ENCODE measurements at places on chromosomes 1 and 21.

- DNase-seq, result no peak
These were observed 10.5 kb downstream of the PLCH2 start for GRCh38 chr1:2486558-2486957.

DNA sequence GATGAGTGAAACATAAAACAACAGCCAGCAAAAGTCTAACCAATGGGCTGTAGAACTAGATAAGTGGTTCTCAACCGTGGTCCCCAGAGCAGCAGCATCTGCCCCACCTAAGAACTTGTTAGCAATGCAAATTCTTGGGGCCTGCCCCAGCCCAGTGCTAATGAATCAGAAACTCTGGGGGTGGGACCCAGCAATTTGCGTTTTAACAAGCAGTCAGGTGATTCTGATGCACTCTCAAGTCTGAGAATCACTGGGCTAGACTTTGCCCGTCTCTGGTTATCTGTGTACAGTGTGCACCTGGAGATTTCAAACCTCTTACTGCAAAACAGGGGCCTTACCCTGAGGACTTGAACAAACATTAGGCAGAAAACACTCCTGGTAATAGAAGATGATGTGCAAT is 66.5 kb downstream of the PLXNA2 start:
- DNase-seq, result no peak

DNA sequence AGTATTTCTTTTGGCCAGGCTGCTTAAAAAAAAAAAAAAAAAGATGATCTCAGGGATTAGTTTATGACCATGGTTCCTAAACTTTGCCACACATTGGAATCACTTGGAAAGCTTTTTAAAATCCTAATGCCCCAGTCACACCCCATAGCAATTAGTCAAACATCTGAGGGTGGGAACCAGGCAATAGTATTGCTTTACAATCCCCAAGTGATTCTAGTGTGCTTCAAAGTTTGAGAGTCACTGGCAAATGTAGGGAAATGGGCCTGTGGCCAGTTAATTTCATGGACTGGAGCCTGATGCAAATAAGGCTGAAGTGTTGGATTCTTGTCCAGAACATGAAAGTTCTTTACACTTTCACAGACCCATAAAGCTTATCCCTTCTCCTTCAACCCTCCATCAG is 374.6 kb upstream of the ESRRG start:
- no peak for DNase-seq

GRCh38 chr1:56424744-56425493 is 154.4 kb downstream of the PLPP3 start:
- DNase-seq, result peak; percentile 92

DNA sequence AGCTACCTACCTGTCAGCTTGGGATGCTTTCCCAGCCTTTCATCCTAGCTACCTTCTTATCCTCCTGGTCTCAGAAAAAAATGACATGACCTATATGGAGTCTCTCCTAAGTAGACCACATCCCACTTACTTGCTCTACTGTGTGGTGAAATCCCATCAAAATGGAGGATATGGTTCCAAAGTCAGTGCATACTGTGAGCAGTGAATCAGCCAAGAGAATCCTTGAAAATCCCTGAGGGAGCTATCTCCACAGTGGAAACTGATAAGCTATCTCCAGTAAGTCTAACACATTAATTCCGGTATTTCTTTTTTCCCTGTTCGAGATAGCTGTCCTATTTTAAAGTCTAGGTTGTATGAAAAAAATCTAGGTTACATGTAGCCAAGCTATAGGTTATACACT is 189.7 kb downstream of the FGGY start:
- DNase-seq, result no peak

- DNase-seq, result no peak
These were observed 52.9 kb downstream of the MATN1 start for GRCh38 chr1:30670240-30671060.

DNA sequence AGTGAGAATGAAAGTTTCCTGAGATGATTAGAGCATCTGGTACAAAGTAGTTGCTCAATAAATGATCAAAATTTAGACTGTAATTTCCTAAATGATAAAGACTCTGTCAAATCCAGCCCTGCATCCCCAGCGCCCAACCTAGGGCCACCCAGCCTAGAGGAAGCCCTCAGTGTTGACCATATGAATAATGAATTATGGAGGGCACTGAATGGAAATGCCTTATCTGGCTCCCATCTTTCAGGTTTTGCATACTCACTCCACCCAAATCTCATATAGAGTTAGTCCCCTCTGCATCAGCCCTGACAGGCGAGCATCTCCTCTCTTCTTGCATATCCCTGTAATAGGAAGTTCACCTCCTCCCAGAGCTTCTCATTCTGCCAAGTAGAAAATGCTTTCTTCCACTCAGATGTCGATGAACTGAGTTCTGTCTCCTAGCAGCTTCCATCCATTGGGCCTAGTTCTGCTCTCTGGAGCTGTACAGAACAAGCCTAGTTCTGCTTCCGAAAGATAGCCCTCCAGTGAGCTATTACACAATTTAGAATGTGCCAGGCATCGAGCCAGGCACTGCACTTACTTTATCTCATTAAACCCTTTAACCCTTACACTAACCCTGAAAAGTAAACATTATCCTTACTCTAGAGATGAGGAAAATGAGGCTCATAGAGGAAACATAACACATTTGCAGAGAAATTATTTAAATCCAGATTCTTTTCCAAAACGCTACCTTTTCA is 20.9 kb downstream of the COA7 start:
- DNase-seq, result no peak

DNA sequence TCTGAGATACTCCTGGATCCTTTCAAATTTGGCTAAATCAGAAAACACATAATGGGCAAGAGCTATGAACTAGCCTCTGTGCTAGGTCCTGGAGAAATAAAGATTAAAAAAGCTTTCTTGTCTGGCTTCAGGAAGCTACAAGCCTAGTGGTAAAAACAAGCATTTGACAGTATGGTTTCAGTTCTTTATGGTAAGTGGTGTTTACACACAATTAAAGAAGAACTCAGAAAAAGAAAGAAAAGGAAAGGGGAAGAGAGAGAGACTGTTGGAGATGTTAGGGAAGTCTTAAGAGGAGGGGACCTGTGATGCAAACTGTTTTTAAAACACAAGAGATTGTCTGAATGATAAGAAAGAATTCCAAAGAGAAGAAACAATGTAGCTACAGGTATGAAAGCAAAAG is 1.8 kb downstream of the OR10J1 start:
- DNase-seq, result peak; percentile 42

GRCh38 chr1:86708920-86709319 is 4.5 kb downstream of the SH3GLB1 start:
- DNase-seq, result no peak

- DNase-seq, result peak; percentile 49
These were observed 48.6 kb upstream of the TMEM125 start for GRCh38 chr1:43220905-43221778.

DNA sequence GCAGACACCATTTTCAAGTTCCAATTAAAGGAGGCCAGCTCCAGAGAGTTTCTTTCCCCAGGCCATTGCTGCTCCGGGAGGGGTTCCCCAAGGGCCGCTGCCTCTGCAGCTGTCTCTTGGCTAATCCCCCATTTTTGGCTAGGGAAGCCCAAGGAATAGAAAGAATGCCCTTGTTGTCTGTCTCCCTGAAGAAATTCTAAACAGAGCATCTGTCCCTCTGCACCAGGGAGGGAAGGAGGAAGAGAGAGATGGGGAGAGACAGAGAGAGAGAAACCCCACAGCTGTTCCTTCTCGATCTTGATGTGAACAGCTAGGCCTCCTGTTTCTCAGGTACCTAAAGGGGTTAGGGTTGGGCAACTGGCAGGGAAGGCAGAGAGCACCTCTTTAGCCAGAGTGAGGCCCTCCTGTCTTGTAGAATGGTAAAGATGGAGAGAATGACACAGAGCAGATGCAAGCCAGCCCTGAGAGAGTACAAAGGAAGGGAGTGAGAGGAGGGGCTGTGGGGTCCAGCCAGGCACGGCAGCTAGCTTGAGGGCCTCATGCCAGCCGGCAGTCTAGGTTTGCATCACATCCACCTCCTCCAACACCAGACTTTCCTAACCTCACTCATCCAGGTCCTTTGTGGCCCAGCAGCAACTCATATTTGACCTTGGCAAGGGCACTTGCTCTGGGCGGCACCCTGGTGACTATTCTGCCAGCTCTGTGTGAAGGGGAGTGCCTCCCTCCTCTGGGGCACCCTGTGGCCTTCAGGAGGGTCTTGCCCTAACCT is 13.1 kb downstream of the OPTC start:
- no peak for DNase-seq

- DNase-seq, result no peak
These were observed 276.0 kb downstream of the TM2D1 start for GRCh38 chr1:61448914-61449313.

GRCh38 chr1:230169454-230170152 is 102.6 kb downstream of the GALNT2 start:
- DNase-seq, result peak; percentile 69

GRCh38 chr1:39625462-39626273 is 13.8 kb downstream of the HEYL start:
- no peak for DNase-seq

- DNase-seq, result no peak
These were observed 219.4 kb downstream of the PTGER3 start for GRCh38 chr1:70828177-70828576.

DNA sequence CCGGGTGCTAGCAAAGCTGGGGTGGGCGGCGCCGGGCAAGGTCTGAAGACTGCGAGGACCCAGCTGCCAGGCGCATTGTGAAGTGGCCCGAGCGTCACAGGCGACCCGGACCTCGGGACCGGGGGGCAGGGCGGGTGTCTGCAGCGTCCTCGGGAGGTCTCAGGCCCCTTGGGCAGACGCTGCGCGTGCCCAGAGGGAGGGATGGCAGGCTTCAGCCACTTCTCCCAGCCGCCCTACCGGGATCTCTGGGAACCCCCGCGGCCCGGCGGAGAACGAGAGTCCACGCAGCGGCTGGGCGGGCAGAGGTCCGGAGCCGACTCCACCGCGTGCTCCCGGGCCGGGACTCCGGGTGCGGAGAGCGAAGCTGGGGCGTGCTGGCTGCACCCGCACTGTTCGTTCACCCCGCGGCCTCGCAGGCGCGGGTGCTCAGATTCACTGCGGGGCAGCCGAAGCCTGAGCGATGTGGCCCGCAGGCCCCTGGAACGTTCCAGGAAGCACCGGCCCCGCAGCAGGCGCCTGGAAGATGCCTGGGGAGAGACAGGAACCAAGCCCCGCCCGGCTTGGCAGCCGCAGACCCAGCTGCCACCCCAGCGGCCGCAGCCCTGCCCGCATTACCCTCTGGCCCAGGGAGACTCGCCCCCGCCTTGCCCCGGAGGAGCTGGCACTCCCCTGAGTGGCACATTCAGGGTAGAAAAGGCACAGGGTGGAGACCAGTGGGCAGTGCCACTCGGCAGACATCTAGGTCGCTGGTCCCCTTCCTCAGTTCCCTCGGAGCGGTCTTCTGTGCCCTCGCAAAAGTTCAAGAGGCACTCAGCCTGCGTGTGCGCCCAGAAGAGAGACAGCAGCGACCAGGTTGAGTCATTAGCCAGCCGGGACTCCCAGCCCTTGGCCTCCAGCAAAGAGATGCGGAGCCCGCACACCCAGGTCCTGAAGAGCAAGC is at the start of gene CCDC185:
Gene CCDC185, plus strand, starts transcription at position 141 of the 940 bp plus-strand sequence. Its CDS starts 61 bp downstream, at position 202.
- DNase-seq, result no peak

DNA sequence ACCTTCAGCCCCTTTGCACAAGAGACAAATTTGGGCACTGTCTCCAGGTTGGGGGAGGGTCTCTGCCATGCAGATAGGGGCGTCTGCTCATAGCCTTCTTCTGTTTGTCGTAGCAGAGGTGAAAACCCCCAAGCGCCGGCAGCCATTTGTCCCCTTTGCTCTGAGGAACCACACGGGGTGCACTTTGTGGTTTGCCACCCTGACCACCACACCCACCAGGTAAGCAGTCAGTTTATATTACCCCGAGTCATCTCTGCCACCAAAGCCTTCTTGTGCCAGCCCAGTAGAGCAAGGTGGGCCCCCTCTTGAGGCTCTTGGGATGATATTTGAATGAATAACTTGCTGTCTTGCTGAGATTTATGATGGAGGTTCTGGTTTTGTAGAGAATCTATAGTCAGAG is 111.8 kb downstream of the VPS13D start:
- no peak for DNase-seq

GRCh38 chr1:4677608-4678007 is 23.2 kb downstream of the AJAP1 start:
- DNase-seq, result no peak

DNA sequence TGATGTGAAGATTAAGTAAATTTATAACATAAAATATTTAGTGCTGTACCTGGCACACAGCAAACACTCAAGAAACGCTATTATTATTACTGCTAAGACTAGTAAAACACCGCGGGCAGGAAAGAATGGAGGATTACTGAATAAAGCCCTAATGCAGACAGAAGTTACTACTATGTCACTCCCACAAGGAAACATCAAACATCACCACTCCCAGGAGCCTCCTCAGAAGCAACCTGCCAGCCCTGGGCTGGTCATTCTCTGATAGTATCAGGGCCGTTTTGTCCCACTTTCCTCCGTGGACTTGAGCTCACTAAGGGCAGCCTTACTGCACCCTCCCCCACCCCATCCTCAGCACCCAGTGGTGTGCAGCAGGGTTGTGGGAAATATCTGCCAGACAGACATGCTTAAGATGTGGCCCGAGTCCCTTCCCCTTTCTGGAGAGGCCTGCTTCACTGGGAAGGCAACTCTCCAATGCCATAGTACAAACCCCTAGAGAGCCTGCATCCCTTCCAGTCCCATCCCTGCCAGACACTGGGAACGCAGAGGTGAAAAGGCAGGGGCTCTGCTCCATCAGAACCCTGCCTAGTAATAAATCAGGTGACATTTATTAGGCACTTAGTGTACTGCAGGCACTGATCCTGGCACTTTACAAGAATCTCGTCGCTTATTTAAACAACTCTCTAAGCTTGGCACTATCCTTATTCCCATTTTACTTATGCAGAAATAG is 41.7 kb upstream of the ECE1 start:
- peak; percentile 62 for DNase-seq

DNA sequence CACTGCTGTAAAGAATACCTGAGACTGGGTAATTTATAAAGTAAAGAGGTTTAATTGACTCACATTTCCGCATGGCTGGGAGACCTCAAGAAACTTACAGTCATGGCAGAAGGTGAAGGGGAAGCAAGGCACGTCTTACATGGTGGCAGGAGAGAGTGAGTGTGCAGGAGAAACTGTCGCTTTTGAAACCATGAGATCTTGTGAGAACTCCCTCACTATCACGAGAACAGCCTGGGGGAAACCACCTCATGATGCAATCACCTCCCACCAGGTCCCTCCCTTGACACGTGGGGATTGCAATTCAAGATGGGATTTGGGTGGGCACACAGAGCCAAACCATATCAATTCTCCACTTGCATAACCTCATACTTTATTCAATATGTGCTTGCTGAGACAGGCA is 76.6 kb downstream of the GIPC2 start:
- no peak for DNase-seq

GRCh38 chr1:12525311-12526181 is 92.5 kb downstream of the DHRS3 start:
- peak; percentile 47 for DNase-seq

- DNase-seq, result no peak
These were observed 71.0 kb upstream of the ACTRT2 start for GRCh38 chr1:2949966-2950925.

DNA sequence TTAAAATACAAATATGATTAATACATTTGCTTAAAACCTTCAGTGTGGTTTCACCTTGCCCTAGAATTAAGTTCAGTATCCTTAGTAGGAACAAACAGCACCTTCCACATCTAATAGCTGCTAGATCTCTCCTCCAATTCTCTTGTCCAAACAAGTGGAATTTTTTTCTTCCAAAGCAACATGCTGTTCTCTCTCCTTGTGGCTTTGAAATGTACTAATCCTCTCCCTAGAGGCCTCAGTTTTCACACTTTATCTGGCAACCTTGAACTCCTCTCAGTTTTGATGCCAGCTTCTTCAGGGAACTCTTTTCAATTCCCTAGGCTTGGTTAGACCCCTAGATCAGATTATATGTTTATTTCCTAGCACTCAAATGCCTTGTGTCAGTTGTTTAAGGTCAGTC is 87.0 kb downstream of the GLUL start:
- DNase-seq, result no peak
